ENCODE measurements at places on chromosomes 1 and 21. TPM values are rescaled to one million over a fixed set of nuclear protein-coding genes. Genes with fewer than 3 reads are reported as not detected.
A peak's percentile ranks its signal among the peaks of the same experiment; 100 is the strongest.

OR2T35 gene
- total RNA-seq, result not detected

CLCA1 gene
- not detected for total RNA-seq

ADAMTS5 gene
- total RNA-seq, result 39.1 TPM

KPRP gene
- total RNA-seq, result not detected

ALX3 gene
- total RNA-seq, result not detected

PCP4L1 gene
- total RNA-seq, result not detected

CELA3B gene
- not detected for total RNA-seq

SLC44A5 gene
- 0.36 TPM for total RNA-seq

NR1I3 gene
- not detected for total RNA-seq

SRGAP2B gene
- total RNA-seq, result 30.0 TPM

DNA sequence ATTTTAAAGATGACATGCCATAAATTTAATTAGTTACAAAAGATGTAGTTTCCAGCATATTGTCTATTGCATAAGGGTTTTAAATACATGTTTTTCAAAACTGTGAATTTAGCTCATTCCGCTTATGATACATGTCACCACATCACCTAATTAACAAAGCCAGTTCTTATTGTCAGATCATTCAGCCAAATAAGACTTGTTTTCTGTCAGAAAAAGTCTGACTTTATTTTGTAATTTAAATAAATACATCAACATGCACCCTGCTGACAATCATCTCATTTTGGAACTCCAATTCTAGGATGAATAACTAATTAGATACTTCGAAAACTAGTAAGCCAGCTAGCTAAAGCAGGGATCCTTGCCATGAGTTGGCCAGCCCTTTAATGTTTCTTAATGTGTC lies 110.9 kb upstream of the APP start:
- DNase-seq, result no peak

DNA sequence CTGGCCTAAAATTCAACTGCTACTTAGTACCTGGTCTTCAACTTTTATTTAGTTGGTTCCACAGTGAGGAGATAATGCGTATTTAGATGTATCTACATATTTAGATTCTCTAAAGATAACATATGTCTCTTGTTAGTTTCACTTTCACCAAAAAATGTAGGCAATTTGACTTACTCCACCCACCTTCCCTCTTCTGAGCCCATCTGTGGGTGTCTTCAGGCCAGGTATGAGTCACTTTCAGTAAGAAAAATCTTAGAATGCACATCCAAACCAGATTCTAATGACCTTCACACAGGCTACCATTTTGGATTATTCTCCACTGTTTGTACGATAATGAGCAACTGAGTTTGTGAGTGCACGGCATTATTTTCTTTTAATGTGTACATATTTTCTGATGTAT lies 501.7 kb downstream of the NEGR1 start:
- DNase-seq, result peak; percentile 32

- peak; percentile 41 for DNase-seq
Observed at GRCh38 chr1:20448671-20449071, 37.3 kb downstream of the CAMK2N1 start.

- DNase-seq, result no peak
Observed at GRCh38 chr1:185732951-185733350, 1.2 kb upstream of the HMCN1 start.

DNA sequence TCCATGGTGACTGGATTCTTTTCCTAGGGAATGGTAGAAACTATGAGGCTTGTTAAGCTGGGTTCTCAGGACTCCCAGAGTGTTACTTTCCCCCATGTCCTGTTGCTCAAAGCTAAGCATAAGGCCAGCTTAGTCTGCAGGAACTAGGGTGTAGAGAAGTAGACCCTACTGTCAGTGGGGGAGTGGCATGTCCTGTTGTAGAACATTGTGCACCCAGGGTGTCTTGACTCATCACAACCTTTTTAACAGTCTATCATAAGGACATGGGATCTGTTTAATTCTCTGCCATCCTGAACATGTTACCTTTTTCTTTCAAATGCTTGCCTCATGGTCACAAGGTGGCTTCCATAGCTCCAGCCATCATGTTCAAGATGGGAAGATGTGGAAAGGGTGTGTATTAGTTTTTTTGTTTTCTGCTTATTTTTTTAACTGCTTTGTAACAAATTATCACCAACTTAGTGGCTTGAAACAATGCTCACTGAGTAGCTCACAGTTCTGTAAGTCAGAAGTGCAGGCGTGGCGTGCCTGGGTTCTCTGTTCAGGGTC lies 17.4 kb downstream of the OBSCN start:
- no peak for DNase-seq

DNA sequence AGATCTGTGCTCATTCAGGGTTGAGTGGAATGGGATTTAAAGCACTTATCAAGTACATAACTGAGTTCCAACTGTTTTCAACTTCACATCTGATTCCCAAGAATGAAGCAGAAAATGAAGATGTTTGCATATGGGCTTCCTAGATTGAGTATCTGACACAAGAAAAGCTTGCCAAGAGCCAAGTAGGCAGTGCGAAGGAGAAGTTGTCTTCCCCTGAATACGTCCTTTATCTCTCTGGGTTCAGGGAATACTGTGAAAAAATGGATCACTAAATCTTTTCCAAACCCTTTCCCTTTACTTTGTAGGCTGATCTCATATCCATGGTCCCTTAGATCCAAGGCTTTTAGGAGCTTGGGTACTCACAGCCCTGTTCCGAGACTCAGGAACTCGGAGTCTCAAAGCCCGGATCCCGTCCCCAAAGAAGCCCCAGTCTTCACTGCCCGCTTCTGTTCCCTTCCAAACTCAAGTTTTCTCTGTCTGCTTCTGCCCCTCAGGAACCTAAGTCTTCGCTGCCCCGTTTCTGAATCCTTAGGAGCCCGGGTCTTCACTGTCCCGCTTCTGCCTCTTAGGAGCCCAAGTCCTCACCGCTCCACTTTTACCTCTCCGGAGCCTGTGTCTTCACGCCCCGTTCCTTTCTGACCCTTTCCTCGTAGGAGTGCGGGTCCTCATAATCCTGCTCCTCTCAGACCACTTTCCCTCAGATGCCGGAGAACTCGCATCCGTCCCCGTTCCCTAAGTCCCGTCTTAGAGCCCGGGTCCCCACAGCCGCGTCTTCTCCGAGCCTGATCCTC lies 616 bp downstream of the TAF12 start:
- DNase-seq, result peak; percentile 77

DNA sequence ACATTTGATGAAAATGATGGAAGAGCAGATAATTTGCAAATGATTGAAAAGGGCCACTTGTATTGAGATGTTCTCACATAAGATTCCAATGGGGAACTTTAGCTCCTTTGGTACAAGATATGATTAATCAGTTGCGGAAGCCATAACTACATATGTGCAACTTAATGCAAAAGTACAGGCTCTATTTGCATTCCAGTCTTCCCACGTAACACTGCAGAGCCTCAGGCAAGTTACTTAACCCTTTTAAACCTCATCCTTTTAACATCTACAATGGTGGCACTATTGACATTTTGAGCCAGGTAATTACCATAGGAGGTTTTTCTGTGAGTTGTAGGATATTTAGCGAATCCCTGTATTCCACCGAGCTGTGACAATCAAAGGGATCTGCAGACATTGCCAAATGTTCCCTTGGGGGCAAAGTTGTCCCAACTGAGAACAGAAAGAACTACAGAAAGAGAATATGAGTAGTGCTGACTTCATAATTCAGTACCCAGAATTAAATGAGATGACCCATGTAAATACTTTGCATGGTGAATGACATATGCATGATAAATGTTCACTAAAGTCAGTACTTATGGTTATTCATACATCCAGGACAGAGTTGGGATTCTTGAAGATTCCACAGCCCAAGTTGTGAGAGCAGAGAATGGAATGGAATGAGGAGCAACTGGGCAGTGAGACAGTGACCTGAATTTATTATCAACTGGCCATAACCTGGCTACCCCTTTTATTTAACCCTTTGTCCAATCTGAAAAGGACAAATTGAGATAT lies 62.6 kb downstream of the SPAG17 start:
- no peak for DNase-seq

- DNase-seq, result no peak
Observed at GRCh38 chr1:45393718-45394302, 53.6 kb upstream of the MUTYH start.

- peak; percentile 98 for DNase-seq
Observed at GRCh38 chr1:58816072-58816746, 32.4 kb upstream of the JUN start.

GRCh38 chr21:28627691-28628090 lies 365.0 kb downstream of the LTN1 start:
- no peak for DNase-seq

DNA sequence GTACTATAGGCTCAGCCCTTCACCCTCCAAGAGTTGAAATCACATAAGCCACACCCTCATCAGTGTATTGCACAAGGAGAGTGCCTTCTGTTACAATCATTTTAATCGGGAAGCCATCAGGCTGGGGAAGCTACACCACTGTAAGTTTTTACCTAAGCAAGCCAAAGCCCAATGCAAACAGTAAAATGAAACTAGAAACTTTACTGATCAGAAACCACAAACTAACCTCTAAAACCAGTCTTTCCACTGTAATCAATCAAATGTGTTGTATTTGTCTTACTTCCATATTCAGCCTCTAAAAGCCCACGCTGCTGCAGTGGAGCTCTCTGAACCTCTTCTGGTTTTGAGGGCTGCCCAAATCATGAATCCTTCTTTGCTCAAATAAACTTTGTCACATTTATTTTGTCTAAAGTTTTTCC lies 26.2 kb downstream of the CAPN8 start:
- no peak for DNase-seq

- DNase-seq, result peak; percentile 93
Observed at GRCh38 chr1:159900086-159900680, at the start of gene CFAP45. Gene CFAP45, minus strand, starts transcription at chr1:159900165. Its CDS starts 67 bp downstream, at chr1:159900098.

GRCh38 chr1:37951041-37951782 lies 4.4 kb upstream of the INPP5B start:
- peak; percentile 69 for DNase-seq

DNA sequence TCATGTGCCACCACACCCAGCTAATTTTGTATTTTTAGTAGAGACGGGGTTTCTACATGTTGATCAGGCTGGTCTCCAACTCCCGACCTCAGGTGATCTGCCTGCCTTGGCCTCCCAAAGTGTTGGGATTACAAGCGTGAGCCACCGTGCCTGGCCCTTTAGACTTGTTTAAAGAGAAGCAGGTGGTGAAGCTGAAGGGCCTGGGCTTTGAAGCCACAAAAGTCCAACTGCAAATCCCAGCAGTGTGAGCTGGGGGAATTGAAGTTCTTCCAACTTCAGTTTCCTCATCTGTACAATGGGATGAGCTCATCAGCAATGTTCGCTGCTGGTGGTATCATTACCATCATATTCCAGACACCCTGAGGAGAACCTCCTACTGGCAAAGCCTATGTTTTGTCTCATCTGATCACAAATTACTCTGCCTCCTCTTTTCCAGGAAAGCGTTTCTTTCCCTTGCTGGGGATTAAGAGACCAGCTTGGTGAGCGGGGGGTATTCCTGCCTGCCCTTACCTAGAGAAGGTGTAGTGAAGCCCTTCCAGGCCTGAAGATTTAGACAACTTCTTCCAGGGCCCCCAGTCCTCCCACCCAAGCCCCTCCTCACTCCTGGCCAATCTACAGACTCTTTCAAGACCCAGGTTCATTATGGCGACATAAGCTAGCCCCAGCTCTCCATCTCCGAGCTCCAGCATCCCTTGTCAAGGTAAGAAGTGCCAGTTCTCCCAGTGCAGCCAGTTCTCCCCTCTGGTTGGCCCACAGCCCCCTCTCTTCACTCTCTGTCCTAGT lies 2.4 kb upstream of the SHISA4 start:
- no peak for DNase-seq

DNA sequence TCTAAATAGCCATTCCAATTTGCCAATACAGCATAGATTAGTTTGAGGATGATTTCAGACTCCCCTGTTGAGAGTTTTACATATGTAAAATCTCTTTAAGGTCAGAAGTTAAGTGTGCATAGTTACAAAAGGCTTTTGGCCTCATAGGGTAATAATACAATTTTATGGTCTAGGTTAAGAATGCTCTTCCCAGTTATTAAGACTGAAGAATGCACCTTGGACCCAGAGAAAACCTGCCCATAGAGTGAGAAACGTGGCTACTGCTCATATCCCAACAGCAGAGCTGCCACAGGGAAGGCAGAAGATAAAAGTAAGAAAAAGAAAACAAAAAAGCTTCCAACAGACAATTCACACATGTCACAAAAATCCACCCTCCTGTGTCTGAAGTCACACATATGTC lies 255.9 kb downstream of the LMO4 start:
- no peak for DNase-seq

DNA sequence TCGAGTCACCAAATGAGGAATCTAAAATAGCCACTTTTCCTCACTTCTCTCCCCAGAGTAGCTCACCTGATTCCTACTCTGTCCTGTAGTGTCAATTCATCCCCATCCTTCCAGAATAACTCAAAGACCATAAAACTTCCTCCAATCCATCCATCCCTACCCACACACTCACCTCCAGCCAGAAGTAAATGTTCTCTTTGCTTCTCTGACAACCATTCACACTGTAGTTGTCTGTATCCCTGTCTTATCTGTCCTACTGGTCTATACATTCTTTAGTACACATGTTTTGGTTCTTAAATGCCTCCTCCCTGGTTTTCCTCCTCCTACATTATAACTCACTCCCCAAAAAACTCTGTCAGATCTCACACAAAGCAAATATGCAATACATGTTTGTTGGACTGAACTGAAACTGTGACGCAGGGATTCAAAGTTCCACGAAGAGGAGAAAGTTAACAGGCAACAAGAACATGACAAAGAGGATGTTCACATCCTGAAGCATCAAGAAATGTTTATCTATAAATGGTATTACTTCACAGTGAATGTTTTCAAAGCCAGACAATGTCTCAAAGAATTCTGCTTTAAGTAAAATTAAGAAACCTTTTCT lies 11.0 kb downstream of the TP53BP2 start:
- DNase-seq, result peak; percentile 88

DNA sequence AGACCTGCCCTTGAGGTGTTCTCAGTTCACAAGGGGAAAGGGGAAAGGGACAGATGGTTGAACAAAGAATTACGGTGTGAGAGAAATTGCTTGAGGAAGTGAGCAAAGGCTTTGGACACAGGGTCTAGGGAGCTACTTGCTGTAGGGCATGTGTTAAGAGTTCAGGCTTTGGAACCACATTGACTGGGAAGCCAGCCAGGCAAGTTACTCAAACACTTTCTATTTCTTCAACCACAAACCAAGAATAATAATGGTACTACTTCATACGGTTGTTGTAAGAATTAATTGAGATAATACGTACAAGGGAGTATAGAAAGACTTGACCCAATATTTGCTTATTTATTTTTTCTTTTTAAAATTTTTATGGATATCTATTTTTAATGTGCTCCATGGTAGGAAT lies 26.6 kb downstream of the AK4 start:
- peak; percentile 96 for DNase-seq

- peak; percentile 62 for DNase-seq
Observed at GRCh38 chr1:30685796-30686165, 37.6 kb downstream of the MATN1 start.

GRCh38 chr1:203026031-203026665 lies at the start of gene PPFIA4:
Gene PPFIA4, plus strand, starts transcription at chr1:203026491. Its CDS starts 12,518 bp downstream, at chr1:203039009.
- peak; percentile 99 for DNase-seq

GRCh38 chr1:180288940-180289339 lies 58.9 kb downstream of the LHX4 start:
- no peak for DNase-seq

GRCh38 chr1:29202053-29202452 lies 20.4 kb upstream of the SRSF4 start:
- DNase-seq, result no peak

- DNase-seq, result peak; percentile 81
Observed at GRCh38 chr1:51729824-51730301, 113.0 kb downstream of the OSBPL9 start.
